ENCODE measurements at places on chromosomes 5 and 9.
A peak's percentile ranks its signal among the peaks of the same experiment; 100 is the strongest.

GRCh38 chr9:740221-740620, 101.3 kb upstream of the DMRT1 start:
- DNase-seq = no peak

- DNase-seq = no peak
Measured at GRCh38 chr5:112800891-112801290, 60.2 kb upstream of the SRP19 start.

DNA sequence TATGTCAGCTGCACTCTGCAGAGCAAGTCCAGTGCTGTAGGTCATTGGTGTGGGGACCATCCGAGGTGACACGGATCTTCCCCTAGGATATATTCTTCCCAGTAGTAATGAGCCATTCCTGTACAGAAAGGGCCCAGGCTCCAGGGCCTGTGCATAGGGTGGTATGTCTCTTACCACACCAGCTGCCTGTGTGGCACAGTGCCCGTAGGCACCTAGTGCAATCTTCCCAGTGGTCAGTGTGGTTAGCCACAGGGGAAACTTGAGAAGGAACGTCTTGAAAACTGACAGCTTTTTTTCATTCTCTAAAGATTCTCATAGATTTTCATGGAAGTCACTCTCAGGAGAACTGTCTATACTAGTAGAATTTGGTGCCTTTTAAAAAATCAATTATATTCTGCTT, 39.8 kb downstream of the CYSTM1 start:
- no peak for DNase-seq

GRCh38 chr5:40514976-40515375, 164.7 kb upstream of the PTGER4 start:
- DNase-seq = peak; percentile 38

DNA sequence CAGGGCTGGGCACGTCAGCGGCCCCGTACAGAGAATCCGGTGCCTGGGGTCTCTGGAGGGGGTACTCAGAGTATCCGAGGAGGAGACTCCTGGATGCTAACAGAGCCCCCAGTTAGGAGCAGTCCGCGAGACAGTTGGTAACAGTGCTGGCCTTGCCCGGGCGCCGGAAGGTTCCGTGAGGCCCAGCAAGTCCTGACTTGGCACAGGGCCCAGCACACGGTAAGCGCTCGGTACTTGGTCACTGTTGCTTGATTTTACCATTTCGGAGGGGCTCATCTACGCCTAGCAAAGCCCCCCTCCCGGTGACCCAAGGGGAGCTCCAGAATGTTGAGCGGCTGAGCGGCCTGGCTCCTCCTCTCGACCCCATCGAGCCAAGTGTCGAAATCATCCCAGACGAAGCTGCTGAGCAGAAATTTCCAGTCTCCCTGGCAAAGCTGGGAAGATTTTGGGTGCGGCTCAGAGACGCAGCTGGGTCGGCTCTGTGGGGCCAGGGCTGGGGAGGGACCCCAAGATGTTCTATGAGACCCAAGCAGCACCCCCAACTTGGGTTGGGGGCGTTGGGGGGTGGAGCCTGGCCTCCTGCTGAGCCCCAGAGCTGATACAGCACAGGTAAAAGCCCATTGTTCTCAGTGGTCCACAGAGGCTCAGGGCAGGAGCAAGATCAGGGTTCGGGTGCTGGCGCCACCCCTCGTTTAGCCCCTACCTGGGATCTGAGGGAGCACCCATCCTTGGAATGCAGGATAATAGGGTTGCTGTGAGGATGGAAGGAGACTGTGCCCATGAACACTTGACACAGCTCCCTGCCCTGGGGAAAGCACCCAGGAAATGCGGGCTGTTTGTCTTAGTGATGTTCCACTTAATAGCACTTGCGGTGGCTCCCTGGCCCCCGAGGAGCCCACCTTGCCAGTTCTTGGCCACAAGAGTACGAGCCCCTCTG, 137.2 kb downstream of the C9orf50 start:
- DNase-seq = peak; percentile 41

GRCh38 chr9:127524373-127524772, 73.1 kb downstream of the LRSAM1 start:
- no peak for DNase-seq

- no peak for DNase-seq
Measured at GRCh38 chr5:115393239-115393638, 96.8 kb upstream of the CCDC112 start.

- peak; percentile 81 for DNase-seq
Measured at GRCh38 chr5:127072861-127073846, at the start of gene C5orf63. Gene C5orf63, minus strand, starts transcription at chr5:127073502. Its CDS starts 14,507 bp downstream, at chr5:127058995.

DNA sequence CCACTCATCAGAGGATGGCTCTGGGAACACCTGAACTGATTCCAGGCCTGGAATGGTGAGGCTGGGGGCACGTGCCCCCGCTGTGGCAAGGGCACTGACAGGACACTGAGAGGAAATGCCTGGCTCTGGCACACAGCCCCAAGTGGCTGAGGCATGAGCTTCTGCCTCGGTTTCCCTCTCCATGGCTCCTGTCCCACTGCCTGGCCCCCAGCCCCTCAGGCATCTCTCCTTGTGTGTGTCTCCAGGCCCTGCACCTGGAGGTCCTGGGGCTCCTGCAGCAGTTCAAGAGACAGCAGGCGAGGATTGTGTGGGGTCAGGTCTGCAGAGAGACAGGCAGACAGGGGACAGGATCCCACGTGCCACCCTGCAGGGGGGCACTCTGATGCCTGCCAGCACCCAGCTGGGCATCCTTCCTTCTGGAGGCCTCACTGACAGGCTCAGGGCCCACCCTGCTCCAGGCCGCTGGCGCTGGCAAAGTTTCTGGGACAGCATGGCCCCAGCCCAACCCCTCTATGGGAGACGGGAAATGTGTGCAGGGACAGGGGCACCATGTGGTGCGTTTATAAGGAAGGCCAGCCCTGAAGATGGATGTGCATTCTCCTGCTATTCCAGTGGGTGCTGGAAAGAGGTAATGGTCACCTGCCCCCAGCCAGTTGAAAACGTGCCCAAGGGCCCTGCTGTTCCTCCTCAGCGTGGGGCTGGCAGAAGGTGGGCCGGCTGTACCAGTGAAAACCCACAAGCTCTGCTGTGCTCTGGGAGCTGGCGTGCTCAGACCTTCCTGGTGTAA, 66.0 kb downstream of the RASGEF1C start:
- no peak for DNase-seq

- DNase-seq = no peak
Measured at GRCh38 chr5:72698481-72698880, 118.0 kb upstream of the TNPO1 start.
